ENCODE measurements at places on chromosomes 1 and 21.

GRCh38 chr1:47332779-47333577 lies 612 bp upstream of the CMPK1 start:
- DNase-seq, result no peak

GRCh38 chr21:45116066-45116465 lies 41.7 kb downstream of the ADARB1 start:
- no peak for DNase-seq

DNA sequence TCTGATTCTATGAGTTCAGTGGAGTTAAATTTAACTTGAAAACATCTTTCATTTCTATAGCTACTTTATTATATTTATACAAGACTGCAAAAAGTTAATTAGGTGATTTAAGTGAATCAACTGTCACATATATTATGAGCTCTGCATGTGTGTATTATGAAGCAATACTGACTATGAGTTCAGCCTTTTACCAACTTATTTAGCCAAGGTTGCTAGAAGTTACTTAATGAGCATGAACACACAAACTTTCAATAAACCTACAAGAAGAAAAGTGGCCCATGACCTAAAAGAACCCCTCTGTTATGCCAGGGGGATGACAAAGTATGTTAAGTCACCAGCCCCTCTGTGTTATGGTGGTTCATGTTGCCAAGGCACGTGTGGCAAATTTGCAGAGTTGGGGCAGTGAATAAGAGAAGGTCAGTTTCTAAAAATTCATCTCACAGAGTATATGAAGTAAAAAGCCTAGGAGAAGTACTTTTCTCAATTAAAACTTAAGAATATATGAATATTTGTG lies 86.7 kb upstream of the LYPLAL1 start:
- DNase-seq, result no peak

DNA sequence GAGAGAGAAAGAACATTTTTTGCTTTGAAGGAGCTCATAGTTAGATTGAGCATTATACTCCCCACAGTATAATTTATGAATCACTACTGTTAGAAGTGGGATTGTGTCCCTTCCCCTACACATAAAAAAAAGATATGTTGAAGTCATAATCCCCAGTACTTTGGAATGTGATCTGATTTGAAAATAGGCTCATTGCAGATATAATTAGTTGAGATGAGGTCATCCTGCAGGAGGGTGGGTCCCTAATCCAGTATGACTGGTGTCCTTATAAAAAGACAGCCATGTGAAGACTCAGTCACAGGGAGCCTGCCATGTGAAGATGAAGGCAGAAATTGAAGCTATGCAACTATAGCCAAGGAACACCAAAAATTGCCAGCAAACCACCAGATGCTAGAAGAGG lies 76.4 kb downstream of the TGFB2 start:
- no peak for DNase-seq

- DNase-seq, result no peak
Measured at GRCh38 chr1:114089502-114090138, 64.0 kb downstream of the SYT6 start.

DNA sequence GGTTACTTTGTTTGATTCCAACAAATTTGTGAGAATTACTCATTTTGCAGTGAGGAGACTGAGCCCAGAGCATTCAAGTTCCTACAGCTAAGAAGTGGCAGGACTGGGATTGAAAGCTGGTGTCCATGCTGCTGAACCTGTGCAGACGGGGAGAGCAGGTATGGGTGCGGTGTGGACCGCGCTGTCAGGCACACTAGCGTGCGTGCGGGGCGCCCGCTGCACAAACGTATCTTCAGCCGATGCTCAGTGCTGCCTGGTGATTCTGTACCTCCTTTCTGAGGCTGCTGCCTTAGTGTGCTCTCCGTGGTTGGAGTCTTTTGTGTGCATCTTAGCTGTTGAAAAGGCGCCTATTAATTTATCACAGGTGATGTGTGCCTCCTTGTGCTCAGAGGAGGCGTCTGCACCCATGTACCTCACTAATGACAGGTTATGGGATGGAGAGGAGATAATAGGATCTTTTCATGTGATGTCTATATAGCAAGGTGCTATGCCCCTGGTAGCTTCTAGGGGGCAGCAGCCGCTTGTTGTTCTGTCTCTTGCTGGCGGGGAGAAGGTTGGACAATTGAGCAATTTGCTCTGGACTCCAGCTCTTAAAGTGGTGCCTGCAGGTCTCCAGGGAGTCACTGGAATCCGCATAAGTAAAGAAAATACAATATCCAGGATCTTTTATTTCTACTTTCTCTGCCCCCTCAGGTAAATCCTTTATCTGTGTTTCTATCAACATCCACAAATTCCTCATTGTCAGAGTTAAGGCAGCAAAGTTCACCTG lies 32.5 kb downstream of the PEX14 start:
- DNase-seq, result peak; percentile 73

DNA sequence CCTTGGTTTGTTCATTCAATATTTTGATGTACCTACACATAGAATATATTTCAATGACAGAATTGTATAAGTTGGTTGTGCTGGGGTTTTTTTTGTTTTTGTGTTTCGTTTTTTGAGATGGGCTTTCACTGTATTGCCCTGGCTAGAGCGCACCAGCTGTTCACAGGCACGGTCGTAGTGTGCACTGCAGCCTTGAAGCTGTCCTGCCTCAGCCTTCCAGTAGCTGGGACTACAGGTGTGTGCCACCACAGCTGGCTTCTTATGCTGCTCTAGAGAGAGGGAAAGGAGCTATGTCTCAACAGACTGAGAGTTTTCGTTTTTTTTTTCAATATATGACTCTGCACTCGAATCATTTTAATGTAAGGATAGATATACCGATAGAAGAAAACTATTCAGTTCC lies 102.6 kb downstream of the NTNG1 start:
- no peak for DNase-seq

DNA sequence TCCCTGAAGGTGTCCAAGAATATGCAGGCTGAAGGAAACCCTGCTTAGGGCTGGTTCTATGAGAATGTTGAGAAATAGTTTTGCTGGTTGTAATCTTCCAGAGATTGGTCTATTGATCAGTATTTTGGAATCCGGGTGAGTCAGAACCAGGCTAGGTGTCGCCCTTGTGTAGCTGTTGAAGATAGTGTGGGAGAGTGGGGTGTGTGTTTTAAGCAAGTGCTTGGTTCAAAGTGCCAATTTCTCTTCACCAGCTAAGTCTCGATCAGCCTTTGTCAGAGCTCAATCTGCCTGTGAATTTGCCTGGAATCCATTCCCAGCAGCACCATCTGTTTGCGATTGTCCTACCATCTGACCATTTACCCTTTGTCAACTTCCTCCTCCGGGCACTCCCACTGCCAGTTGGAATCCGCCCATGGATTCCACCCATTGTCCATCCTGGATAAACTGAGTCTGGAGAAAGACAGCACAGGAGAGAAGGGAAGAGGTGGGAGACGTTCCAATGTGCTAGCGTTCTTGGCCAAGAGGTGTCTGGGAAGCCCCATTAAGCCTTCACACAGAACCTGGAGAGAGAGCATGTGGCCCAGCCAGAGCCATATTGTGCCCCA lies 59.4 kb upstream of the CYP2J2 start:
- no peak for DNase-seq

DNA sequence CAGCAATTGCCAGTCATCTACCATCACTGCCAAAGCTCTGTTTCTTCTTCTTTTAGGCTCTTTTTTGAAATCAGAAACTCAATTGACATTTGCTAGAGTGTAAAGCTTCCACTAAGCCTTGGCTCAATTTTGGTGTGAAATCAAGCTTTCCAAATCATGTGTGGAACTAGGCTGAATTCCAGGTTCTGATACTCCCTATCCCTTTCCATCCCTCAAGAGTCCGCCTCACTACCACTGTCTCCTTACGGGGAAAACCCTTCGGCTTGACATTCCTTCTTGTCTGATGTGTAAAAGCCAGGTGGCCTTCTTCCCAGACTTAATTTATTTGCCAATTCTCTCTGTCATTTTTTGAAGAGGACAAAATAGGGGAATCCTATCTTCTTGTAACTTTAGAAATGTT lies 47.2 kb upstream of the PRMT6 start:
- DNase-seq, result no peak

DNA sequence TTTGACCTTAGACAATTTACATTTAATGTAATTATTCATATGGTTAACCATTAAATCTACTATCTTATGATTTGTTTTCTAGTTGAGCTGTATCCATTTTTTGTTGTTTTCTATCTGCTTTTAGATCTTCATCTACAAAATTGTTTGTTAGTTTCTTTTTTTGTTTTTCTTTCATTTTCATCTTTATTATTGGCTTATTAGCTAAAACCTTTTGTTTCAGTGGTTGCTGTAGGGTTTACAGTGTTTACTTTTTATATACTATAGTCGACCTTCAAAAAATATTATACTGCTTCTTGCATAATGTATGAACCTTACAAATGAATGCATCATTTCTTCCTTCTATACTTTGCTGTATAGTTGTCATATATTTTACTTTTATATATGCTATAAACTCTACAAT lies 651.6 kb upstream of the PLXNA2 start:
- no peak for DNase-seq

GRCh38 chr1:202659541-202659940 lies 50.7 kb downstream of the SYT2 start:
- no peak for DNase-seq

DNA sequence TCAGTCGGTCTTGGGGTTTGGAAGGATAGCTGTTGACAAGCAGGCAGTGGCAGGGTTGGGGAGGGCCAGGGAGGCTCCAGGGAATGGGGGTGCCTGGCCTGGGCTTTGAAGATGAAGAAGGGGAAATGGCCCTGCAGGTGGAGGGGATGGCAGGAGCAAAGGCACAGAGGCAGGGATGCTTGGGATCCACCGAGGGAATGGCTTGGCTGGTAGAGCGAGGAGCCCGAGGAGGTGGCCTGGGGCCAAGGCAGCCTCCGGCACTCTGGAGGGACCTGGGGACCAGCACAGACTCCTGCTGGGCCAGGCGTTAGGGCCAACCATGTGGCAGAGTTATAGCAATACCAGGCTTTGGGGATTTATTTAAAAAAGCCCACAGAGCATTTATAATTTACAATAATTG lies 62.9 kb upstream of the EDN2 start:
- no peak for DNase-seq

GRCh38 chr1:119914071-119914470 lies 17.8 kb upstream of the ADAM30 start:
- DNase-seq, result no peak

- no peak for DNase-seq
Measured at GRCh38 chr1:113874012-113874879, 2.7 kb upstream of the PTPN22 start.

DNA sequence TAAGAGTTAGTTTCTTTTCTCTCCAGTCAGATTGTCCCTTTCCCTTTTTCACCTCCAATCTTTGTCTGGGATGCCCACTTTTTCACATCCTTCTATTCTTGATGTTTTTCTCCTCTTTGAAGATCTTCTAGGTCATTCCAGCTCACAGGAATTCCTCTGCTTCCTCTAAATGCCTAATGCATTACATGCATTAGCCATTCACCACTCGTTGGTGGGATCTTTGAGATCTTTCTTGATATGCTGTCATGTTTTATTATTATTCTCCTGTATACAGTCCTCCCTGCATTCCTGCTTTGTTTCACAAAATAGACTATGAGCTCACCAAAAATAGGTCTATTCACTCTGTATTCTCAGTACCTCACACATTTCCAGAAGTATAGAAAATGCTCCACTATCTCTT lies 129.0 kb downstream of the LYPLAL1 start:
- DNase-seq, result no peak

GRCh38 chr1:18764362-18764761 lies 95.1 kb downstream of the TAS1R2 start:
- DNase-seq, result no peak

DNA sequence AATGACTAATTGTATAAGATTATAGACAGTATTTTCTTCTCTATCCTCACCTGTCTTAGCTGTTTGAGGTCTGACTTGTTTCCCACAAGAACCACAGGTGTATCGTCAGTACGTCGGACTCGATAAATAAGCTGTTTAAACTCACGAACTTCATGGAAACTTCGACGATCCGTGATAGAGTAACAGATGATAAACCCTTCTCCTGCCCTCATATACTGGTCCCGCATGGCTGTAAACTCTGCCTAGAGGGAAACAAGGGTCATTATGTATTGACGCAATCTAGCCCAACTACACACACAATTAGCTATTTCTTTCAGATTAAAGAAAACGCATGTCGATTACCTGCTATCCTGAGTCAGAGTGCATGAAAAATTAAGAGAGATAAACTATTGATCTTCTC lies 6.9 kb downstream of the RIT1 start:
- DNase-seq, result no peak

DNA sequence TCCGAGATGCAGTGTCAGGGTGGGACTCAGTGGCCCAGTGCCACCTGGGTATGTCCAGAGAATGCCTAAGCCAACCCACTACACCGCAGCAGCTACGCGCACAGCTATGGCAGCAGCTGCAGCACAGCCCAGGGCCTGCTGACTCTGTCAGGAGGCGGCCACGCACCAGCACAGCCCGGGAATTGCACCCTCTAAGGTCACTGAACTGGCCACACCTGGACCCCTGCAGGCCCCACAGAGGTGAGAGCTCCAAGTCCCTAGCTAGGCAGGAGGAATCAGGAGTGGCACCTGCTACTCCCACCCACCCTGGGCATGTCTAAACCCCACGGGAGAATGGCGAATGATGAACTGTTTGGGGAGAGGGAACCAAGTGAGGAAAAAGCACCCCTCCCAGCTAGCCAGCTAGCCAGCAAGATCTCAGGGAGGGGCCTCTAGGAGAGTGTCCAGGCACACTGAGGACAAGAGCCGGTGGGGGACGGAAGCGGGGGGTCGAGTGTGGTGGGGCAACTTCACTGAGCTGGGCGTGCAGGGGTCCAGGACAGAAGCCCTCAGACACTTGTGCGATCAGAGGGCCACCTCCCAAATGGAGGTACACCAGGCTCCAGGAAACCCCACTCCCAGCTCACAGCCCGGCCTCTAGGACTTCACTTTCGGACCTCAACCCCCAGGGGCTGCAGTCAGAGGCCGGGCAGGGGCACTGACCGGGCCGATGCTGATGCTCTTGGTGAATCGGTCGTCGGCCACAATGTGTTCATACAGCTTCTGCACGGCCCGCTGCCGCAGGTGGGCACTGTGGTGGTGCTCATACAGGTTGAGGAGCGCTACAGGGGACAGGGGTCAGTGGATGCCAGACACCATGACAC lies 13.9 kb downstream of the LSS start:
- DNase-seq, result no peak

DNA sequence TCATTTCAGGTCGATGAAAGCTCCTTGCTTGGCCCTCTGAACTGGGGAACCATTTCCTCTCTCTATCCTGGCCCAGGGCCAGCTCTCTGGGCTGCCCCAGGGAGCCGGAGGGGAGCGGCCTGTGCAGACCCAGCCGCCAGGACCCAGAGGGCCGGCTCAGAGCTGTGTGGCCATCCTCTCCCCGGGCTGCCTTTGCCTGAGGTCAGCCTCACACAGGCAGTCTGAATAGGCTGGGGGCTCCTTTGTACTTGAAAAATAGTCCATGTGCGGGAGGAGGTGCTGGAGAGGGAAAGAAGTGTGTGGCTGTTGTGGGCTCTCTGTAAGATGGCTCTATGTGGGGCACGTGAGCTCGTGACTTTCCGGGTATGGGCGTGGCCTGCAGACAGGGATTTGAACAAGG lies 275.1 kb upstream of the VAMP3 start:
- no peak for DNase-seq

GRCh38 chr21:42997053-42997452 lies 22.7 kb downstream of the PKNOX1 start:
- no peak for DNase-seq

GRCh38 chr1:151693057-151693651 lies 23.4 kb downstream of the CELF3 start:
- DNase-seq, result no peak

GRCh38 chr1:117447661-117448060 lies 80.4 kb downstream of the MAN1A2 start:
- no peak for DNase-seq
